Activated CD4-positive, CD25-positive, alpha-beta regulatory T cell treated with anti-CD3 and anti-CD28 coated beads, Interleukin-2, amount 50 U/mL, for 16 hours (primary cell): ENCODE measurements at places on chromosomes 1 and 21.
A peak's percentile ranks its signal among the peaks of the same experiment; 100 is the strongest.

- no peak for DNase-seq
Measured at GRCh38 chr21:26845066-26845758, at the start of gene ADAMTS1. TSS of gene ADAMTS1 (minus strand) at chr21:26845409. CDS start at chr21:26844954, 455 bp downstream.

- DNase-seq: no peak
Measured at GRCh38 chr1:31043631-31044030, 21.9 kb downstream of the PUM1 start.

- DNase-seq: no peak
Measured at GRCh38 chr1:170250531-170251276, 104.9 kb downstream of the NTMT2 start.

DNA sequence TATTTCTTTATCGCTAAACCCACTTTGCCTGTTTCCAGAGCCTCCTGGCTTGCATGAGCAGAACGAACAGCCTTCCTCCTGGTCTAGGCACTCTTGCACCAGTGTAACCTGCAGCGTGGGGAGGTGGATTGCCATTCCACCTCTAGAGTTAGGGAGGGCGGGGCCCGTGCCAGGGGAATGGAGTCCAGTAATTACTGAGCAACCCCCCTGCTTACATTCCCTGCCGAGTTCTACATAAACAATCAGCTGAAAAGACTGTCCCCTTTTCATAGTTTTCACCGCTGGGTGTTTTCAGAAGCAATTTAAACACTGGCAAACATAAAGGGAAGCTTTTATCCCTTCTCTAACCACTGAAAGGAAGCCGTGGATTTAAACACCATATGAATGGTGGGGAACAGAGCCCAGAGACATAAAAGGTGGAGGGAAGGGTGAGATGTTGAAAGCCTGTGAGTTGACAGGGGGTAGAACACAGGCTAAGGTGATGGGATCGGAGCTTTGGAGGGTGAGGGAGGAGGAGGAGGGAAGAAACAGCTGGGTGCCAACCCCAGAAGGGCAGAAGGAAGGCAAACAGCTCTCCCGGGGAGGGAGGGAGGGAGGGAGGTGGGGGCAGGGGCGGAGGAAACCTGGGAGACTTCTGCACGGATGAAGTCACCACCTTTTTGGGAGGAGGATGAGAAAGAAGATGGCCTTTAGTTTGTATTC lies 68.0 kb upstream of the WDR26 start:
- no peak for DNase-seq

DNA sequence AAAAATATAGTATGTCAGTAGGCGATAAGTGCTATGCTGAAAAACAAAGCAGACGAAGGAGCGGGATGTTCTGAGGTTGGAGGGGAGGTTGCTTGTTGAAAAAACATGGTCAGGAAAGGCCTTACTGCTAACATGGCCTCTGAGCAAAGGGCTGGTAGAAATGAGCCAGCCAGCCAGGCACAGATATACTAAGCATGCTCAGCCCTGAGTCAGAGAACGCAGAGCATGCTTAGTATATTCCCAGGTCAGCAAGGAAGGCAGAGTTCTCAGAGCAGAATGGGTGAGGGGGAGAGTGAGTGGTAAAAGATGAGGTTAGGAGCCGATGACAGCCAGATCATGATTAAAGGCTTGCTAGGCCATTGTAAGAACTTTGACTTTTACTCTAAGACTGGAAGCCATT lies 36.7 kb downstream of the ZBTB40 start:
- no peak for DNase-seq

- no peak for DNase-seq
Measured at GRCh38 chr1:186662752-186663151, 17.5 kb downstream of the PTGS2 start.

GRCh38 chr1:9062021-9062471 lies 7.4 kb downstream of the SLC2A5 start:
- no peak for DNase-seq

GRCh38 chr1:1721201-1721600 lies 3.0 kb downstream of the CDK11A start:
- no peak for DNase-seq

GRCh38 chr1:77273891-77274290 lies 7.9 kb upstream of the AK5 start:
- DNase-seq: no peak

- no peak for DNase-seq
Measured at GRCh38 chr1:48859456-48859855, 82.8 kb upstream of the BEND5 start.

DNA sequence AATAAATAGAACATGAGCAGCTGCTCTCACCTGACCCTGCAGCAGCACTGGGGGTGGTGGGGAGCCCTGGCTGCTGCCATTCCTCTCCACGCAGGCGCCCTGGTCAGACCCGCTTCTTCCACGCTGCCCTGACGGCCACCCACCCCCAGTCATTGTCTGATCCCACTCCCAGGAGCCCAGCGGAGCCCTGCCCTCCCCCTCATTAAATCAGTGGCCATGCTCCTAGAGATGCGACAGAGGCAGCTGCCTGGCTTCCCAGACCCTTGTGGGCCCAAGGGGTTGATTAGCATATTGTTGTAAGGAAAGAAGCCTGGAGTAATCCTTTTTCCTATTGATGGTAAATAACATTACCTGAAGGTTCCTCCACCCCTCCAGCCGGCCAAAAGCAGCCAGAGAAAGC lies 301.5 kb downstream of the RRAGC start:
- no peak for DNase-seq

- peak; percentile 6 for DNase-seq
Measured at GRCh38 chr21:36156815-36157670, at the start of gene DOP1B. TSS of gene DOP1B (plus strand) at chr21:36156824. CDS start at chr21:36164734, 7,910 bp downstream.

DNA sequence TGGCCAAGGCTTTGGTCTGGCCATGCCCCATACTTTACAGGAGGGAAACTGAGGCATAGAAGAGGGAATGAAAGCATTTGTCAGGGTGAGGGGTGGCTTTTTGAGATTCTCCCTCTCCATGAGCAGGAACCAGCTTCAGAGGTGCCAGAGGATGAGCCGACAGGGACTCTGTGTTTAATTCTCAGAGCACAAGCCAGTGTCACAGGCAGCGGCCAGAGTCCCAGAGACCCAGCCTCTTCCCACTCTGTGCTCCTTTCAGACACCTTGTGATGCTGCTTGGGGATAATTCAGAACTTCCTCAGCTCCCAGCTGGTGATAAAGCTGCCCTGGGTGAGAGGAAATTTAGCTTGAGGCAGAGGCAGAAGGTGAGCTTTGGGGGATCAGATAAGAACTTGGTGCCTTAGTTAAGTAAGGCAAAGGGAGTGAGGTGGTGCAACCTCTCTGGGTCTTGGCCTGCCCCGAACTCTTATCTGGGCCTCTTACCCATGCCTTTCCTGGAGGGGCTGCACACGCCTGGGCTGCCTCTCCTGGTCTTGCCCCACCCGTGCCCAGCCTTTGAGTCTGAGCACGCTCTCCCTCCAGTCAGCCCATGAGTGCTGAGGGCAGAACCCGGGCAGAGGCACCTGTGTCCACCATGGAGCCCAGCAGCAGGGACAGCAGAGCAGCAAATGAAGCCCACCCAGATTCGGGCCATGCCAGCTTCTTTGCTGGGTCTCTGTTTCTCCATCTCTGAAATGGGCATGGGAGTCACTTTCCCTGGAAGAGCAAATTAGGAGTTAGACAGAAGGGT lies 175.6 kb upstream of the C1orf174 start:
- DNase-seq: no peak

DNA sequence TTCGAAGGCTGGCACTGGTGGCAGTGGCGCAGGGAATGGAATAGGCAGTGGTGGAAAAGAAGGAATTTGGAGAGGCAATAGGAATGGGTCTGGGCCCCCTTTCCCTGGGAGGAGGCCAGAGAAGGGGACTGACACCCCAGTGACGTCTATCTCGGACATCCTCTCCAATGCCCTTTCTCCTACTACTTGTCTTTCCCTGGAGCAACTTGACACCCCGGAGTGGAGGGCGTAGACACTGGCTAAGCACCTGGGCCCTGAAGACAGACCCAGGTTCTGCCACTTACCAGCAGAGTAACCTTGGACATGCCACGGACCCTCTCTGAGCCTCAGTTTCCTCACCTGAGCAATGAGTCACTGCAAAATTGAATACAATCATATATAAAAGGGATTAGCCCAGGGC lies 86.8 kb downstream of the CAMK2N1 start:
- no peak for DNase-seq

GRCh38 chr1:168520052-168520751 lies 23.6 kb downstream of the XCL2 start:
- DNase-seq: no peak

DNA sequence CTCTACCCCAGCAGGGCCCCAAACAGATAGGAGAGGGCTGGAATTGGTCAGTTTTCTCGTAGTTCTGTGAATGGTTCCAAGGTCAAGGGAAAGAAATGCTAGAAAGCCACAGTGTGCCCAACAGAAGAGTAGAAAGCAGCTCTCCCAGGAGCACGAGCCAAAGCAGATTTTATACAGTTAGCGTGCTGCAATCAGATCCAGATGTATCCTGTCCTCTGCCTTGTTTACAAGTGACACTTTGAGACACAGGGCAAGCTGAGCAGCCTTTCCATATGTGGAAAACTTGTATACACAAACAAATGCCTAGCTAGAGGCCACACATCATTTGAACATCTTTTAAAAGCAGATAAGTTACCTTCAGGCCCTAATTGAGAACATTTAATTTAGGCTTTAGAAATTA lies 6.5 kb downstream of the VAMP3 start:
- DNase-seq: no peak

- no peak for DNase-seq
Measured at GRCh38 chr1:153679337-153680119, 1.0 kb downstream of the NPR1 start.

DNA sequence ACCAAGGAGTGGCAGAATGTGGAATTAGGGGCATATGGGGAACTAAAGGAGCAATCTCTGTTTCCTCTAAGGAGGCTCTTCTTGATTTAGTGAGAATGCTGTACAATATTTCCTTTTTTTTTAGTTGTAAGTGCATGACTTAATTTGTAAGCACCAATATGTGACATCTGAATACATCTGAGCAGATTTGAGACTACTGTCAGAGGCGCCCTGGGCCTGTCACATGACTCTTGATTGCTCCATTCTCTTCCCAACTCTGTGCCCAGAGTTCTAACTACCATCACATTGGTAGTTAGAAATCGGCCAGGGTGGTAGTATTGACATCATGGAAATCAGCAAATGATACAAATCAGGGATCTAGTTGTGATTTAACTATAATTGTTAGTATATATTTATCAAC lies 110.1 kb upstream of the LMO4 start:
- DNase-seq: no peak

DNA sequence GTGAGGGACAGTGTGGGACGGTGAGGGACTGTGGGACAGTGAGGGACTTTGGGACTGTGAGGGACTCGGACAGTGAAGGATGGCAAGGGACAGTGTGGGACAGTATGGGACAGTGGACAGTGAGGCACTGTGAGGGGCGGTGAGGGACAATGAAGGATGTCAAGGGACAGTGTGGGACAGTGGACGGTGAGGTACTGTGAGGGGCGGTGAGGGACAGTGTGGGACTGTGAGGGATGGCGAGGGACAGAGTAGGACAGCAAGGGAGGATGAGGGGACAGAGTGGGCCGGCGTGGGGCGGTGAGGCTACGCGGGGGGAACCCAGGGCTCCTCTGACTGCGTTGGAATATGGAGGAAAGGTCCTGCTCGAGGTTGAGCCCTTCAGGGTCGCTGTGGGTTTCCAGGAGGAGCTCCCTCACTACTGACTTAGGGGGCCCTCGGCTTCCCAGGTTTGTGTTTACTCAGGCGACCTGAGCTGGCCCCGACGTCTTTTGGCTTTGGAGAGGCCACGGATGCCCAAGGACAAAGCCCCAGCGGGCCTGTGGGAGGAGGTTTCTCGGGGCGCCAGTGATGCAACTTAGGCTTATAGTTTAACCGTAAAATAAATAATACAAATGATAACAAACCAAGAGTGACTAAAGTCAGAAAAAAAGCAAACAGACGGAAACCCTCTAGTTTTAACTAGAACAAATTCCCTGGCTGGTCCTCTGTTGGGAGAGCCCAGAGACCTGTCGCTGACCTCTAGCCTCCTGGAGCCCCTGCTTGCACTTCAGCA lies 1.1 kb upstream of the ERRFI1 start:
- DNase-seq: no peak

GRCh38 chr1:89954401-89954800 lies 40.5 kb upstream of the ZNF326 start:
- no peak for DNase-seq

DNA sequence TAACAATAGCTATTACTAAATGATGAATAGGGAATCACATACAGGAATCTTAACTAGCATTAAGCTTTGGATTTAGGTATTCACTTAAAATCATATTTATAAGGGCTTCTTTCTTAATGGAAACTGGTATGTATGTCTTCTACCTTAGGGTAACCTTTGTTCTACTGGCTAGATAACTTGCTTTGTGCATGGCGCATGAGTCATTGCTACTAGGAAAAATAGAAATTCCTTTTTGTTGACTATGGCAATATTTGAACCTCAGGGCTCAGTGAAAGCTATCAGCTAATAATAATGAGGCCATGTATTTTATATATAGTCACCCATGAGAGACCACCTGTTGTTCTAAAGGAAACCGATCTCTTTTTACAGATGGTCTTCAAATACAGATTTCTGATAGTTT lies 72.5 kb downstream of the RPS6KC1 start:
- DNase-seq: no peak

- no peak for DNase-seq
Measured at GRCh38 chr1:237888143-237888542, 2.6 kb downstream of the ZP4 start.

GRCh38 chr1:100943533-100943932 lies 47.6 kb downstream of the SLC30A7 start:
- DNase-seq: no peak

DNA sequence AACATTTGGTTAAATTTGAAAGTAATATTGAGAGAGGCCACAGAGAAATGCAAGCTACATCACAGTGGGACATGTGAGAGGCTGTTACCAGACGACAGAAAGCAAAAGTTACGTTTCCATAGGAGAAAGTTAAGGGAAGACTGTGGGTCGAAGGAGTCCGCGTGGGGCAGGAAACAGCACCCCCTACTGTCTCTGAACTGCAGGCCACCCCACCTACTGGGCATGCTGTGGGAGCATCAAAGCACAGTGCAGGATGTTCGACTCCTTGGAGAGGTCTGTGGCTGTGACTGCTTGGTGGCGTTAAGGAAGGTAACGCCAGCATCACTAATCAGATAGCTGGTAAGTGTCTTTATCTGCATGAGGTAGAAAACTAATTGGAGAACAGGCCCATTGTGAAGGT lies 123.9 kb downstream of the PTBP2 start:
- DNase-seq: no peak

DNA sequence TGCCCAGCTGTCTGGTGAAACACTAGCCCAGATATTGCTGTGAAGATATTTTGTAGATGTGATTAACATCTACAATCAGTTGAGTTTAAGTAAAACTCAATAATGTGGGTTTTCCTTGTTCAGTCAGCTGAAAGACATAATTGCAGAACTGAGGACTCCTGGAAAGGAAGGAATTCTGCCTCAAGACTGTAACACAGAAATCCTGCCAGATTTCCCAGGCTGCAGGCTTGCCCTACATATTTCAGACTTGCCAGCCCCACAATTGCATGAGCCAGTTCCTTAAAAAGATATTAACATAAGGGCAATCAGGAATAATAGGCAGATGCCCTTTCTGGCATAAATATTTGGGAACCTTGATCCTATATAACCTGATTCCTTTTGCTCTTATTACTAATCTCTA lies 14.2 kb upstream of the NIBAN1 start:
- DNase-seq: no peak

- no peak for DNase-seq
Measured at GRCh38 chr1:39672551-39672947, 642 bp upstream of the NT5C1A start.
